Neuronal stem cell (in vitro differentiated cells): ENCODE measurements at places on chromosomes 5 and 9.
A peak's percentile ranks its signal among the peaks of the same experiment; 100 is the strongest.

GRCh38 chr9:93464876-93465275 lies 11.5 kb upstream of the FAM120AOS start:
- DNase-seq: no peak

DNA sequence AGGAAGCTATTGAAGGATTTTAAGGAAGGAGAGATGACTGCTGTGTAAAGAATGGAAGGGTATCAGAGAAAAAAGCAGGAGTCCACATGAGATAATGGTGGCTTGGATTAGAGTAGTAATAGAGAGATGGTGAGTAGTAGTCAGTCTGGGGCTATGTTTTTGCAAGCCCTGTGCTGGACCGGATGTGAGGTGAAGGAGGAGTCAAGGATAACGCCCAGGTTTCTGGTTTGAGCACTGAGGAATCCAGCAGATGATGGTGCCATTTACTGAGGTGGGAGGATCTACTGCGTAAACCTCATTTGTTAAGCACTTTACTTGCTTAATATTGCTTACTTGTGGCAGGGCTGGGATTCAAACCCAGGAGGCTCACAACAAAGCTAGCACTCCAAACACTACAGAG lies 1.1 kb downstream of the TIGD6 start:
- DNase-seq: no peak

DNA sequence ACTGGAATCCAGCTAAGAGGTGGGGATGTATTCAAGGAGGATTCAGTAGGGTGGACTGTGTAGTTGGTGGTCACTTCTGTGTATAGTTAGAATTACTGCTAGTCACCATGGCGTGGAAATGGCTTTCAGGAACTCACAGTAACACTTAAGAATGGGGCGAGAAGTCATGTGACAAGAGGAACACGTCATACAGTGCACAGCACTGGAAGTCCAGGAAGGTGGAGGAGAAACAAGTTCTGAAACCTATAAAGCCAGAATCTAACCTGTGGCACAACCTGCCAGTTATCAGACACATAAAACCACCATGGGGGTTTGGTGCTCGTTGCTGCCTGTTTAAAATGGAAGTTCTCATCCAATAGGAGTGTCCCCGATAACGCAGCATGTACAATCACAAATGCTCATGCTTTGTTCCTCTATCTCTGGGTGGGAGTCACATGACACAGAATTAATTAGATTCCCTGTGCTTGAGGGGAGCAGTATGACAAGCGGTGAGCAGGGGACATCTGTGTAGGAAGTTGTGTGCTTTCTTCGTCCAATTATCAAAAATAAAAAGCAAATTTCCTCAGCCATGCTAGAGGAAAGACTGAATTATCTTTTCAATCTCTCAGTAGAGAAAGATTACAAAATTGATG lies 193.0 kb downstream of the SPOCK1 start:
- no peak for DNase-seq

DNA sequence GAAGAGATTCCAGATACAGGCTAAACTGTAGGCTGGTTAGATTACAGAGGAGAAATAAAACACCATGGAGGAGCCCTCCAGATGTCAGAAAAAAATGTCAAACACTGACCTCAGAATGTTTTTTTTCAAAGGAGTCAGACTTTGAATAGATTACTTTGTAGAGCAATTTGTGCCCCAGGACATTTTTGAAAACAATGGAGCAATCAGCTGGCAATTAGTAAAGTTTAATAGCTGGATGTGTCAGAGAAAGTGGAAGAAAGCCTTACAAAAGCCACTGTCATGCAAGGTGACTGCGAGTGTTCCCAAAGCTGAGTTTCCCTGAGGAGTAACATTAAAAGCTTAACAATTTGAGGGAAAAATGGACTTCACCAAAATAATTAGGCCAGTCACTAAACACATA lies 417.8 kb upstream of the CTNND2 start:
- DNase-seq: no peak

DNA sequence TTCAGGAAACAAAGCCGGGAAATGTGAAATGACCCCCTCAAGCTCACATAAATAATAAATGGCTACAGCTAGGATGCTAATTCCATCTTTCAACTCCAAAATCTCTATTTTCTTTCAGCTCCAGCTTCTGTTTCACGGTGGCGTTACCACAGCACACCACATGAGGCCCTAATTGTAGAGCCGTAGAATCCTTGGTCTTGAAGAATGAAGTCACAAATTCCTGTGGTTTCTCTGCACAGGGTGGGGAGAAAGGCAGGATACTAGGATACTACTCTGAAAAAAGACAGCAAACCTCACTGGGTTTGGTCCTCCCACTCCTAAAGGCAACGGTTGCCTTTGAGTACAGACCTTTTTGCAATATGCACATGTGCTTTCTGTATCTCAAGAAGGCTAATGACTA lies 13.9 kb upstream of the RARS1 start:
- no peak for DNase-seq

- no peak for DNase-seq
Observed at GRCh38 chr5:54689411-54690251, 172.1 kb downstream of the SNX18 start.

GRCh38 chr5:18305288-18305924 lies 671.1 kb downstream of the TAF11L14 start:
- DNase-seq: peak; percentile 21

GRCh38 chr5:2200261-2200950 lies 317.7 kb upstream of the IRX4 start:
- DNase-seq: no peak

GRCh38 chr5:102819634-102820033 lies 64.5 kb downstream of the PAM start:
- DNase-seq: no peak

GRCh38 chr5:168482361-168482760 lies 3.9 kb upstream of the RARS1 start:
- DNase-seq: no peak

DNA sequence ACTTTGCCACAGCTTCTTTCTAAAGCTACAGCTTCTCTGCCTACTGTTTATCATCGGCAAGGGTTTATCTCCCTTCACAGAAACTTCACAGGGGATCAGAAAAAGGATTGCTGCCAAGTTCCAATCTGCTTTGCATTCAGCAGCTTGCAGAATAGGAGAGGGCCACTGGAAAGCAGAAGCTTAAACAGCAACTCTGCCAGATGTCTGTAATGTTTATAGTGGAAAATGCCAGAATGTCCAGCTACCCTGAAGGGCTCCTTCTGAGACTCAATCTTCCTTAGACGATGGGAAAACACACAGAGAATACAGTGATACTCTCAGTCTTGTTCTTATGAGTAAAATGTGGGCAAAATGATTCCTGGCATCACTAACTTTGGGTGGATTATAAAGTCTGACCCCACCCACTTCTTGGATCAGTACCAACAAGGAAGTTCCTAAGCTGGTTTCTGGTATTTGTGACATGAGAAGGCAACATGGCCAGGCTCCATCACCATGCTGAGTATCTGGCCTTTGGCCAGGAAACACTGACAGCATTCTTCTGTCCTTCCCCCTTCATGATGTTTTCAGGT lies 19.0 kb downstream of the STOM start:
- DNase-seq: no peak

DNA sequence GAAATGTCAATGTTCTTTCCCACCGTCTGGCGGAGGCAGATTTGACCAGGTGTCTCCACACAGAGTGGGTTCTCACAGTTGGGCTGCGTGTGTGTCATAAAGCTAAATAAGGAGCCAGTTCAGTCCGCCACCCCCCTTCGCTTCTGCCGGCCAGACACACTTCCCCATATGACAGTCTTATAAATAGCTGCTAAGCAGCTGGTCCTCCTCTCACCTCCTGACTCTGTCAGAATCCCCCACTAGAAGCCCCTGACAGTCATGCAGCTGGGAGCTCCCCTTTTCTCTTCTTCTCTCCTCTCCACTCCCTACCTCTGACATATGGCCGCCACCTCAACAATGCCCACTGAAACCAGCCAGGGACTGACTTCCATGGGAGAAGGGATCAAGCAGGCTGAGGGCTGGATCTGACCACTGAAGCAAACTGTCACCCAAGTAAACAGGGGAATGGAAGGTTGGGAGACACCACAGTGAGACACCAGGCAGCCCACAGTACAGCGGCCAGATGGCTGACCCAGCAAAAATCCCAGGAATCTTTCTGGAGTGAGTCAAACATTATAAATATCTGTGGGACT lies 141.9 kb upstream of the EFNA5 start:
- no peak for DNase-seq

DNA sequence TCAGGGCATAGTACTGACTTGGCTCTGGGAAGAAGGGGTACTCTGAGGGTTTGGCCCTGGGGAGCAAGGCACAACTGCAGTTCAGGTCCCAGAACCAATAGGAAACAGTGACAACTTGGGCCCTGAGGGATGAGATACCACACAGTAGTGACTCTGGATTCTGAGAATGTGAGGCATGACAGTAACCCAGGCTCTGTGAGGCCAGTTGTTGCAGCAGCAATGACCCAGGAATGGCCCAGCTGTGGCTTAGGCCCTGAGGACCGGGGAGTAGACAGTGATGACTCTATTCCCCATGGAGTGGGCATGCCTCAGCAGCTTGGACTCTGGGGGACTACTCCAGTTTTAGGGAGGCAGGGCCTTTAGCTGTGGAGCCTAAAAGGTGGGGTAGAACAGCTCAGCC lies 21.5 kb upstream of the NFIL3 start:
- DNase-seq: no peak

DNA sequence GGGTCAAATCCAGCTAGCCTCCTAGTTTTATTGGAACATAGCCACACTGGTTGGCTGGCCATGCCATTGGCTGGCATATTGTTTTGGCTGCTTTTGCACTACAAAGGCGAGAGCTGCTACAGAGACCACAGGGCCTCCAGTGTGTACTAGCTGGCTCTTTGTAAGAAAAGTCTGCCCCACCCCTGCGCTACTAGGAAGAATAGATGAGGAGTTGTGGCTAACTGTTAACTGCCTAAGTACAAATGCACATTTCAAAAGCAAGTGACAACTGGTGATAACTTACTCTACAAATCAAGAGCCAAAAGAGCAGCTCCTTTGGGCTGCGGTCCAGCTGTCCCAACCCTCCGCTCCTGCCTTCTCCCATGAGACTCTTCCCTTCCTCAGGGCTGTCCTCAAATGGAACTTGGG lies 63.9 kb downstream of the SERINC5 start:
- no peak for DNase-seq

GRCh38 chr5:17177501-17178372 lies 39.7 kb upstream of the BASP1 start:
- DNase-seq: no peak

DNA sequence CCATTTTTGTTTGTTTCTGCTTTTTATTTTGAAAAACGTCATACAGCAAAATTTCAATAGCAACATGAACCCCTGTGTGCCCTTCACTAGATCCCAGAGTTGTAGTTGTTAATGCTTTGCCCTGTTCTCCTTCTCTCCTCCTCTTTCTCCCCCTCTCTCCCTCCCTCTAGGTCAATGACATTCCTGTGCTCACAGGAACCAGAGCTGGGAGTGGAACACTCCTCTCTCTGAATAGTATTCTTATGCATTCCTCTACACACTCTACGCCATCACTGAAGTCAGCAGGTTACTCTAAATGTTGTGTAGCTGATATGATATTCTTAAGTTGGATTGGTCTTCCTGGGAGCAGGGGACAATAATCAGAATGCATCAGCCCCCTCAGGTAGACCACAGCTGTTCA lies 243.4 kb downstream of the SYK start:
- no peak for DNase-seq

DNA sequence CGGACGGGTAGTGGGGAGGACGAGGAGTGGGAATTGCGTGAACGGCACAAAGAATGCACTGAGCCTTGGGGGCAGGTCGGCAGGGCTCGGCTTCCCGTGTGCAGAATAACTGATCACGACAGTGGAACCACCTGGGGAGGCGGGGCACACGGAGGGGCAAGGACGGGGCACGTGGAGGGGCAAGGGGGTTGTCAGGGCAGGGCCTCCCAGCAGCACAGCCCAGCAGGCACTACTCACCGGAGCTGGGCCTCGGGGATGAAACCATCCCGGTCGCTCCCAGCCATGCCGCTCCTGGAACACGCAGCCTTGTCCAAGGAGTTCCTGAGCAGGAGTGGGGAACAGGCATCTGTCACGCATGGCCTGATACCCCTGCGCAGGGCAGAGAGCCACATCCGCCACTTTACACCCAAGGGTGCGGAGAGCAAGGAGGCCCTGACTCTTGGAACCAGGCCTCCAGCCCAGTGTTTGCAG lies 33.4 kb downstream of the SARDH start:
- no peak for DNase-seq

GRCh38 chr5:52709167-52709925 lies 78.4 kb upstream of the ITGA1 start:
- no peak for DNase-seq

DNA sequence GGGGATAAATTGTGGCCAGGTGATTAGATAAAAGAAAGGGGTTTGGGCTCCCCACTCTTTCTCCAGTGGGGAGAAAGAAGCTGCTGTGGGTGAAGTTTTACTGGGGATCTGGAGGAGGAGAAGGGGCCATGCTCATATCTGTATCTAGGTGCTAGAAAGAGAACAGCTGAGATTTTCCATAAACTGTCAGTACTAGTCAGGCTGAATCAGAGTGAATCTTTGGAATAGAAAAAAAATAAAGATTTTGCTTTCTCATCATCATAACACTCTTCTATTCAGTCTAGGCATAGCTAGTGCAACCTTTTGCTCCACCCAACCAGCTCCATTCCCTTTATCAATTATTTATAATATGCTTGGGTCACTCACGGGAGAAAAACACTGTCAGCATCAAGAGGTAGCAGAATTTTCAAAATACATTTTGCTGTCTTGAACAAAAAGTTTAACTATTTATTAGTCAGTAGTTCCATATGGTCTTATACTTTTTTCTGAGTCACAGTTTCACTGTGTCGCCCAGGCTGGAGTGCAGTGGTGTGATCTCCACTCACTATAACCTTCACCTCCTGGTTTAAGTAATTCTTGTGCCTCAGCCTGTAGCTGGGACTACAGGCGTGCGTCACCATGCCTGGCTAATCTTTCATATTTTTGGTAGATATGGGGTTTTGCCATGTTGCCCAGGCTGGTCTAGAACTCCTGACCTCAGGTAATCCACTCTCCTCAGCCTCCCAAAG lies 21.3 kb upstream of the ERMP1 start:
- DNase-seq: no peak

DNA sequence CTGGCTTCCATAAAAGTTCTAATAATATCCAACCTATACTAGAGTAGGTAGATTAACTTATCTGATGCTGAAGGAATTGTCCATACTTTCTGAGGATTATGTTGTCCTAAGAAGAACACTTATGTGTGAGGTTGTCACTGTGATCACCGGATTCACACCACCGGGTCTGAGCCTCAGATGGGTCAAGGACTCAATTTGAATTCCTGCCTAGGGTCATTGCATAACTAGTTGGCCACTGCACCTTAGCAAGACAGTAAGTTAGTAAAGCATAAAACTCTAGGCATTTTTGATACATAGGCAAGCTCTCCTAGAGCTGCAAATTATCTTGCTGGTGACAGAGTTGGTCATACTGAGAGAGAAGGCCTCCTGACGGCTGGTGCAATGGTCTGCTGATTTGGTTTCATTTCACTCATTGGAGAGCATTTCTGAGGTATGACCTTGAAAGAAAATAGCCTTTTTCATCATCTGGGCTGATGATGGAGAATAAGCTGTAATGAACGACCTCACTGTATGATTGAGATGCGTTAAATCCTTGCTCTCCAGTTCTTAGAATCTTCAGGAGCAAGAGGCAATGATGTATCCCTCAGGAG lies 72.0 kb upstream of the CKMT2 start:
- no peak for DNase-seq

- no peak for DNase-seq
Observed at GRCh38 chr5:35092703-35093102, 45.0 kb upstream of the AGXT2 start.

GRCh38 chr9:6232336-6232945 lies 16.8 kb downstream of the IL33 start:
- DNase-seq: no peak

GRCh38 chr9:102497709-102498108 lies 497.4 kb upstream of the CYLC2 start:
- no peak for DNase-seq
